ENCODE measurements at places on chromosomes 7 and 10.

GRCh38 chr7:158789842-158790241, 39.5 kb downstream of the ESYT2 start:
- no peak for DNase-seq

DNA sequence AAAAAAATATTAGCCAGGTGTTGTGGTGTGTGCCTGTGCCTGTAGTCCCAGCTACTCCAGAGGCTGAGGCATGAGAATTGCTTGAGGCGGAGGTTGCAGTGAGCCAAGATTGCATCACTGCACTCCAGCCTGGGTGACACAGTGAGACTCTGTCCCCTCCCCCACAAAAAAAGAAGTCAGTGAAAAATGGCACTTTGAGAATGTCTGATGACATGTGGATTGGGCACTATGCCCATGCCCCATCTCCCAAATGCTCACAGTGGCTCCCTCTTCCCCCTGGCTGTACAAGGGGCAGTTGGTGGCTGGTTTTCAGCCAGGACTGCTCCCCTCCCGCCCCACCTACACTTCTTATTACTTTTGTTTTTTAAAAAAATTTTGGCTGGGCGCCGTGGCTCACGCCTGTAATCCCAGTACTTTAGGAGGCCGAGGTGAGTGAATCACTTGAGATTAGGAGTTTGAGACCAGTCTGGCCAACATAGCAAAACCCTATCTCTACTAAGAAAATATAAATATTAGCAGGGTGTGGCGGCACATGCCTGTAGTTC, 26.1 kb downstream of the IL15RA start:
- DNase-seq, result no peak

DNA sequence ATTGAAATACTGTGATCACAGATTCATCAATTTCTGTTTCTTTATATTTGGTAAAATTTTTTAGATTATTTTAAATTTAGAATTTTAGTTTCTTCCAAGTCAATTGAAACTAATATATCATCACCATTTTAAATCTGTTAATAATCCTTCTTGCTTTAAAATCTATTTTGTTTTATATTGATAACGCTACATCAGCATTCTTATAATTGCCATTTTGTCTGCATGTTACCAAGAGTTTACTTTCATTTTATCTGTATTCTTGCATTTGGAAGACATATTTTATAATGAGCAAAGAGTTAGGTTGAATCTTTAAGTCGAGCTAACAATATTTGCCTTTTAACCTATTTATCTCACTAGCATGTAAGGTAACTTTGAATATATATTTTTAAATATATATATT, 890.6 kb downstream of the DNAJB9 start:
- DNase-seq, result no peak

DNA sequence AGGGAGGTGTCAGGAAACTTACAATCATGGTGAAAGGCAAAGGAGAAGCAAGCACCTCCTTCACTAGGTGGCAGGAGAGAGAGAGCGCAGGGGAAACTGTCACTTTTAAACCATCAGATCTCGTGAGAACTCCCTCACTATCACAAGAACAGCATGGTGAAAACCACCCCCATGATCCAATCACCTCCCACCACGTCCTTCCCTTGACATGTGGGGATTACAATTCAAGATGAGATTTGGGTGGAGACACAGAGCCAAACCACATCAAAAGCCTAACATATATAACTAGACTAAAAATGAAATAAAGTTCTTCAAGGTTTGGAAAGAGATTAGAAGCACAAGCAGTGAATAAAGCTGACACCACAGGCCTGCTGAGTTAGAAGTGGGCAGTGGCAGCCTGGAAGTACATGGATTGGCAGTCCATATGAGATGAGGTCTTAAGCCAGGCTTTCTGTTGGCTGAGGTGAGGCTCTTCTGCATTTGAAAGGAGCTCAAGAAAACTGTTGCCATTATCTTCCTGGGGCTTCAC, 96.4 kb upstream of the MDFIC start:
- no peak for DNase-seq

DNA sequence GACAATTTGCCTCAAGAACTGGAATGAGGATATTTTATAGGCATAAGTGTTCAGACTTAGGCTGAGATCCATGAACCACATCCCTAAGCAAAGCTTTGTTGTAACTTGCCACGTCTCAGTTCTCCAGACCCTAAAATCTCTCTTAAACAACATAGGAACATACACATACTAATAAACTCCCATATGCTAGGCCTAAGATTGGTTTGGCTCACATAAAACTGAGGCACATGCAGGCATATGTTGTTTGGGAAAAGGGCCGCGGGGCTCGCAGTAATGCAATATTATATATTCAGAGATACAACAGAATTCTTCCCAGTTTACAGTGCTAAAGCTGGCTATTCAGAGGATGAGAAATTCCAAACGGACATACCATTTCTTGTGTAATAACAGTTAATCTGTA, 61.0 kb downstream of the DOCK4 start:
- DNase-seq, result no peak

- DNase-seq, result no peak
Observed at GRCh38 chr10:107423903-107424302, 259.4 kb upstream of the SORCS1 start.

GRCh38 chr10:76112826-76113150, 681.4 kb downstream of the LRMDA start:
- no peak for DNase-seq

DNA sequence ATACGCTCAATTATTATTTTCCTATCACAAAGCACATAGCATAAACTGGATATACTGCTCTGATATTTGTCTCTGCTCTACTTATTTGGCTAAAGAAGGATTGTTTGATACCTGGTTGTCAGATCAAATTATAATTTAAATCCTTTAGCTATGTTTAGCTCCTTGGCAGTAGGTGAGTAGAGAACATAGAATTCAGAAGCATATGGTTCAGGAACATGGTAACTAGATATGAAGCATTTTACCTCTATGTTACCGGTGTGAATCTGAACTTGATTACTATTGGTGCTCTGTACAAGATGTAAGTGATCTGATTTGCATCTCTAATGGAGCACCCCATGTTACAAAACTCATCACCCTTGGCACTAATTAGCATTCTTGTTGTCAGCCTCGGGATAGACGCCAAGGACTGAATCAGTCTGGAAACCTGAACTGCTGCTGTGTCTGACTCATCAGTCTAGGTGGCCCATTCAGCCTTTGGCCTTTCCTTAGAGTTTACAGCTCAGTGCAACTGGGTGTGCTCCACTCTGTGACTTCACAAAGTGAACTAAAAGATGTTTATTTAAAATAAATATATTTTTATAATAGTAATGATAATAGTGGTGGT, 12.3 kb upstream of the MYPN start:
- DNase-seq, result peak; percentile 3

GRCh38 chr7:155792999-155793560, 19.2 kb downstream of the SHH start:
- DNase-seq, result no peak

DNA sequence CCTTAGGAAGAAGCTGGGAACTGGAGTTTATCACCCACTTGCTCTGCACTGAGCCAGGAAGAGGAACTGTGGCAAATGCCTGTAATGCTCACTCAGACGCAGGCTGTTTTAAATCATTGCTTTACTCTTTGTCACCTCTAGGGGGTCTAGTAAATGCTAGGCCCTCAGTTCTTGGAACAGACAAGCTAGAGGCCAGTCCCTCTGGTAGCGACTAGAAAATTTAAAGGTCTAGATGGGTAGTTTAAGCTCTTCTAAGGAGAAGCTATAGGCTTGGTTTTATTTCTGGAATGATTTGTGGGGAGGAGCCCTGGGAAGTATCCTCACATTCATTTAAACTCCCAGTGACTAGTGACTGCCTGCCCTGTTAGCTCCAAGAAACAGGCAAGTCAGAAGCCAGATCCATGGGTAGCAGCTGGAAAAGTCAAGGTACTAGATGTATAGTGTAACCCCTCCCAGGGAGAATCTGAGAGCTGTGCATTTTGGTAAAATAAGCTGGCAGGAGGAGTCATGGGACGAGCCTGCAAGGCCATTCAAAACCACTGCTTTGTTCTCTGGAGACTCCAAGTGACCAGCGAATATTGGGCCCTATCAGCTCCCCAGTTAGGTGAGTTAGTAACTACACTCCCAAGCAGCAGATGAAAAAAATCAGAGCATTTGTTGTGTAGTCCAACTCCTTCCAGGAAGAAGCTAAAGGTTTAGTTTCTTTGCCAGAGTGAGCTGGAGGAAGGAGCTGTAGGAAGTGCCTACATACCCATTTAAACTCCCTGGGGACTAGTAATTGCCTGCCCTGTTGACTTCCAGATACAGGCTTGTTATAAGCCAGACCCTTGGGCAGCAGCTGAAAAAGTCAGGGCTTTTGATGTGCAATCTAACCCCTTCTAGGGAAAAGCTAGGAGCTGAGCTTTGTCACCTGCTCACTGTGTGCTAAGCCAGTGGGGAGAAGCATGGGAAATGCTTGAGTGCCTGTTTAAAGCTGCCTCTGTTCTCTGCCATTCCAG, 68.9 kb downstream of the DYNC1I1 start:
- no peak for DNase-seq

DNA sequence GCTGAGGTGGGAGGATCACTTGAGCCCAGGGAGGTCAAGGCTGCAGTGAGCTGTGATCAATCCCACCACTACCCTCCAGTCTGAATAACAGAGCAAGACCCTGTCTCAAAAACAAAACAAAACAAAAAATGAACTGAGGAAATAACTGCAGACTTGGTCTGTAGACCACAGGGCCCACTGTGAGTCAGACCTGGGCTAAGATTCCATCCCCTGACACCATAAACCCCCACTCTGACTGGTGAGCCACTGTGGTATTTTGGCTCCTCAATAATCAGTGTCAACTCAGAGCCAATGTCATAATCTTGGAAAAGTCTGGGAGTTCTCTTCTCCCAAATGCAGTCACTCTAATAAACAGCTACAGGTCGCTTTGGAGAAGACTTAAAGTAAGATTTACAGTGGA, 24.0 kb upstream of the ERCC6 start:
- no peak for DNase-seq

GRCh38 chr7:148515728-148516695, 74.6 kb upstream of the C7orf33 start:
- no peak for DNase-seq

GRCh38 chr10:4822208-4822607, 3.8 kb upstream of the AKR1E2 start:
- no peak for DNase-seq

- DNase-seq, result no peak
Observed at GRCh38 chr7:71132127-71132376, at the start of gene GALNT17. TSS of gene GALNT17 (plus strand) at chr7:71132144.

GRCh38 chr7:18667466-18667865, 171.9 kb downstream of the HDAC9 start:
- no peak for DNase-seq

GRCh38 chr7:36025190-36025589, 127.9 kb upstream of the EEPD1 start:
- DNase-seq, result no peak

DNA sequence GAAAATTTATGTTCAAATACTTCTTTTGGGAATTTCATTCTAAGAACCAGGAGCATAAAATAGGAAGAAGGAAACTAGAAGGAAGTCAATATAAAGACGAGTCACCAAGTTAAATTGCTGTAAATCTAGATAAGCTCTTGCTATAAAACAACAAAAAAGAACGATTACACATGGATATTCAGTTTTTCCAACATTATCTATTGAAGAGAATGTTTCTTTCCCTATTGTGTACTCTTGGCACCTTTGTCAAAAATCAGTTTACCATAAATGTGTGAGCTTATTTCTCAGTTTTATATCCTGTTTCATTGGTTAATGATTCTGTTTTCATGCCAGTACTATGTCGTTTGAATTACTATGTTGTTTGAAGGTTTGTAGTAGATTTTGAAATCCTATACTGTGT, 536.3 kb upstream of the MKI67 start:
- DNase-seq, result no peak

DNA sequence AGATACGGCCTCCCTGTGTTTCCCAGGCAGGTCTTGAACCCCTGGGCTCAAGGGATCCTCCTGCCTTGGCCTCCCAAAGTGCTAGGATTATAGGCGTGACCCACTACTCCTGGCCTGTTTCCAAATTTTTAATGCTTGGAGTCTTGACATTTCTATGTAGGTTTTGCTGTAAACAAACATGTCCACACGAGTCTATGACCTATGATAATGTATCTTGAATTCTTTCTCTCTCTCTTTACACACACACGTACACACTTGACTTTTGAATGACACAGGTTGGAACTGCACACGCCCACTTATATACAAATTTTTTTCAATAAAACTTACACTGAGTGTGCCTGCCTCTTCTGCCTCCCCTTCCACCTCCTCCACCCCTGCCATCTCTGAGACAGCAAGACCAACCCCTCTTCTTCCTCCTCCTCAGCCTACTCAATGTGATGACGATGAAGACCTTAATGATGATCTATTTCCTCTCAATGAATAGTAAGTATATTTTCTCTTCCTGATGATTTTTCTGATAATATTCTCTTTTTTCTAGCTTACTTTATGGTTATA, 44.1 kb upstream of the LAMB1 start:
- DNase-seq, result no peak

- DNase-seq, result peak; percentile 24
Observed at GRCh38 chr7:105014693-105015389, 836 bp downstream of the KMT2E start.

- DNase-seq, result no peak
Observed at GRCh38 chr7:27462575-27463270, 200.0 kb downstream of the HIBADH start.

GRCh38 chr10:111440501-111440900, 363.7 kb downstream of the ADRA2A start:
- DNase-seq, result no peak

DNA sequence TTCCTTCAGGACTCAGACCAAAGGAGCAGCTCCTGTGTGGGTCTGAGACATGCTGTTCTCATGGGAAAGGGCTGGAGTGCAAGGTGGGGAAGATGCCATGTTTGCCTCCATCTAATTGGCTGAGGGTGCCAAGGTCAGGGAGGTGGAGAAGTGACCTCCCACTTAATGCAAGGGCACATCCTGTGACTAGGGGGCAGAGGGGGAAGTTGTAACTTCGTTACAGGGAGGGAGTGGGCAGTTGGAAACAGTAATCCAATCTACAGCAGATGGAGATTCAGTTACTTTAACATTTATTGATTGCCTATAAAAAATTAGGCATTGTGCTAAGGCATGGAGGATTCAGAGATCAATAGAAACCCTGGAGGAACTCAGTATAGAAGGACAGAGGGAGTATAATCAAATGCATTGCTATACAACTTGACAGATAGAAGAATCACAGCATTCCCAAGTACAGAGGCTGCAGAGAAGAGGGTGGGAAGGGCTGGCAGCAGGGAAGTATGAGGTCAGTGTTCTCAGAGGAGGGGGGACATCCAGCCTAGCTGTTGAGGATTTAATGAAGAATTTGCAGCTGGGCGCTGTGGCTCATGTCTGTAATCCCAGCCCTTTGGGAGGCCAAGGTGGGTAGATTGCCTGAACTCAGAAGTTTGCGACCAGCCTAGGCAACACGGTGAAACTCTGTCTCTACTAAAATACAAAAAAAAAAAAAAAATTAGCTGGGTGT, 75.9 kb downstream of the CCNY start:
- no peak for DNase-seq

- no peak for DNase-seq
Observed at GRCh38 chr7:1313613-1314012, 80.9 kb downstream of the UNCX start.
